NCI-H1105 (cell line): ENCODE measurements at places on chromosomes 12 and 14.
A peak's percentile ranks its signal among the peaks of the same experiment; 100 is the strongest.

DNA sequence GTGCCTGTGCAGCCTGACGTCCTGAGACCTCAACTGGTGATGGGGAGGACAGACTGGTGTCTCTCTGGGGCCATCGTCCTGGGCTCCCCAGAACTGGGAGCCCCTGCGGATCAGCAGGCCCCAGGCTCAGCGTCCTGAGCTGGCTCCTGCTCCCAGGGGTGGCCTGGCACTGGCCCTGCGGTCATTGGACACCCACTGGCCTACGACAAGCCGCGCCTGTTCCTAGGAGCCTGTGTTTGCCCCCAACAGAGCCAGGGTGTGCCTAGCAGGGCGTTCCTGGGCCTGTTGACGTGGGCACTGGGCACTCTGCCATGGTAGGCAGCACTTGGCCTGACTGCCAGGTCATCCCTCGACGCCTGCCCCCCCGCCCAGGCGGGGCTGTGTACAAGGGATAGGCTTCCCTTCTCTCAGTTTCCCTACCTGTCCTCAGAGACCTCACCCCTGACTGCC, 8.4 kb downstream of the ADSS1 start:
- DNase-seq = no peak

DNA sequence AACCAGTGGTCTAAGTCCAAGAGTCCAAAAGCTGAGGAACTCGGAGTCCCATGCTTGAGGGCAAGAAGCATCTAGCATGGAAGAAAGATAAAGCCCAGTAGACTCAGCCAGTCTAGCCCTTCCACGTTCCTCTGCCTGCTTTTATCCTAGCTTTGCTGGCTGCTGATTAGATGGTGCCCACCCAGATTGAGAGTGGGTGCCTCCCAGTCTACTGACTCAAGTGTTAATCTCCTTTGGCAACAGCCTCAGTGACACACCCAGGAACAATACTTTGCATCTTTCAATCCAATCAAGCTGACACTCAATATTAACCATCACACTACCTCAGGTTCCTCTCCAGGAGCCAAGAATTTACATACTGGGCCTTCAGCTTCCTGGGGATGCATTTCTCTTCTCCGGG, 476.1 kb downstream of the FUT8 start:
- no peak for DNase-seq

- no peak for DNase-seq
These were observed 35.9 kb downstream of the SLC8B1 start for GRCh38 chr12:113298861-113299545.

GRCh38 chr12:123389560-123390351, 5.8 kb downstream of the KMT5A start:
- DNase-seq = no peak

GRCh38 chr14:85558505-85558904, 28.6 kb downstream of the FLRT2 start:
- DNase-seq = no peak

GRCh38 chr12:69440016-69440415, 30.2 kb upstream of the FRS2 start:
- no peak for DNase-seq

GRCh38 chr12:27802511-27802910, 22.5 kb upstream of the MANSC4 start:
- no peak for DNase-seq

- DNase-seq = no peak
These were observed 7.3 kb upstream of the RIC8B start for GRCh38 chr12:106767206-106767605.

DNA sequence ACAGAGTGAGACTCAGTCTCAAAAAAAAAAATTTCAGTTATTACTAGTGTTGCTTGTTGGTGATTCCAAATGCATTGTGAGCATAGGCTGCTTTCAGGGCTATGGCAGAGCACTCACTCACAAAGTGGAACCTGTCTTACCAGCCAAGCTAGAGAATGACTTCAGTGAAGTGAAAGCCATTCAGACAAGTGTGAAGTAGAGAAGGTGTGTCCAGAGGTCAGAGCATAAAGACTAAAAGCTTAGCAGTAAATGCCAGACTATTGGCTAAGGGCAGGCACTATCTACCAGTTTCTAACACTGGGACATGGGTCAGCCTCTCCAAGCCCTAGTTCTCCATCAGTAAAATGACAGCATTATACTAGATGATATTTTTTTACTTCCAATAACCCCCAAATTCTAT, 12.7 kb downstream of the PPP1R36 start:
- no peak for DNase-seq

GRCh38 chr12:64506955-64507354, 55.0 kb downstream of the TBK1 start:
- no peak for DNase-seq

DNA sequence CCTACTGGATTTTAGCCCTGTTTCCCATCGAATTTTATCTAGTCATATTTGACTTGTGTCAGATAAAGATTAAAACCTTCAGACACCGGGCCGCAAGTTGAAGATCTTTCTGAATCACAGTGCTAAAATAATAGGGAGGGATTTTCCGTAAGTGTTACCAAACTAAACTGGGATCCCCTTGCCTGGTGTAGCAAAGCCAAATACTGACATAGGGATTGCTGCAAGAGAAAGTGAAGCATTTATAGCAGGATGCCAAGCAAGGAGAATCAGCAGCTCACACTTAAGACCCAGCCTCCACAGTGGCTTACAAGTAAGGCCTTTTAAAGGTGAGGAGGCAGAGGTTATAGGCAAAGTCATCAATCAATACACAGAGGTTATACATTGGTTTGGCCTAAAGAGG, 147.4 kb downstream of the AKAP6 start:
- DNase-seq = no peak

DNA sequence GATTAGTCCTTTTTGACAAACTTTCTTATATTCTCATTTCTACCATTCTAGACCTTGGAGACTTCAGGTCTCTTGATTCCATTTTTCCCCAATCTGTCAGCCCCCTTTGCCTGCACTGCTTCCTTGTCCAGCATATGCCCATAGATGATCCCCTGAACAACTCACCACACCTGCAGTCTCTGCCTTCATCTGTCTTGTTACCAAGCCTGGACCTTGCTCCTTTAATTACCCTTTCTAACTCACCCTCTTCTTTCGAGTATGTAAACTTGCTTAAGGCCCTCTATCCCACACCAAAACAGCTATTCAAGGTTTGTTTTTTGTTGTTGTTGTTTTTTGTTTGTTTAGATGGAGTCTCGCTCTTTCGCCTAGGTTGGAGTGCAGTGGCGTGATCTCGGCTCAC, 9.6 kb downstream of the COX14 start:
- no peak for DNase-seq

- DNase-seq = no peak
These were observed 550 bp downstream of the GNG2 start for GRCh38 chr14:51860825-51861499.

GRCh38 chr14:100142073-100143040, 17.1 kb downstream of the DEGS2 start:
- peak; percentile 21 for DNase-seq

DNA sequence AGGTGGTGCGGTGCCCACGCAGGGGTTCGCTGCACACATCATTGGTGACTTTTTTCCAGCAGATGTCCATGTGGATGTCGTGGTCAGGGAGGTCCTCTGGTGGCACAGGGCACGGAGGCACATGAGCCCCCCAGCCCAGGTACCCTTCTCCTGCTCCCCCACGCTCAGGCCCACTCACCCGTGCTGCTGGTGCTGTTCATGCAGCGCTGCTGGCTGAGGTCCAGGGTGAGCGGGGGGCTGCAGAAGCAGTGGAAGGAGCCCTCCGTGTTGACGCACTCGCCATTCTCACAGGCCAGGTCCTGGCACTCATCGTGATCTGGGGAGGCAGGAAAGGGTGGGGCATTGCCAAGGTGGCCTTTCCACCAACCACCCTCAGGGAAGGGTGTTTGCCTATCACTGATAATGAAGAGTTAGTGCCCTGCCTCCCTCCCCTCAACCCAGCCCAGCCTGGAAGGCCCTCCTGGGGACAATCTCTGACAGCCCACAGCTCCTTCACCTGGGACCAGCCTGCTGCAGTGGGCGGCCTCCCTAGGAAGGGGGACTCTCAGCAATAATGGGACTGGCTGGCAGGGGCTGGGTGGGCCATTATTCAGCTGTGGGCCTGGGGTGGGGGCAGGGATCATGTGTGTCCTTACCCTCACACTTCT, 9.8 kb downstream of the ISCA2 start:
- no peak for DNase-seq

DNA sequence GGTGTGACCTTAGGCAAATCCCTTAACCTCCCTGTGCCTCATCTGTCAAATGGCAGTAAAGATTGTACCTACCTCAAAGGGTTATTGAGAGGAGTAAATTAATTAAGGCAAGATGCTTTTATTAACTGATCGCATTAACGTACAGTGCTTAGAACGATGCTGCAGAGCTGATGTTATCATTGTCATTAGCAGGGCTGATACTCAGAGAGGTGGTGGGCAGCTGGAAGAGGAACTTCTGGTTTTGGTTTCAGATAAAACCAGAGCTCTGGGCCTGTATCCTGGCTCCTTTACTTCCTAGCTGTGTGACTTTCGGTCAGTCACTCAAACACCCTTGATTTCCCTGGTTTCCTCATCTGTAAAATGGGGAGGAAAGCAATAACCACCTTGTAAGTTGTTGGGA, 55.1 kb downstream of the CALM1 start:
- DNase-seq = no peak

GRCh38 chr12:11705010-11705409, 55.5 kb downstream of the ETV6 start:
- DNase-seq = no peak

DNA sequence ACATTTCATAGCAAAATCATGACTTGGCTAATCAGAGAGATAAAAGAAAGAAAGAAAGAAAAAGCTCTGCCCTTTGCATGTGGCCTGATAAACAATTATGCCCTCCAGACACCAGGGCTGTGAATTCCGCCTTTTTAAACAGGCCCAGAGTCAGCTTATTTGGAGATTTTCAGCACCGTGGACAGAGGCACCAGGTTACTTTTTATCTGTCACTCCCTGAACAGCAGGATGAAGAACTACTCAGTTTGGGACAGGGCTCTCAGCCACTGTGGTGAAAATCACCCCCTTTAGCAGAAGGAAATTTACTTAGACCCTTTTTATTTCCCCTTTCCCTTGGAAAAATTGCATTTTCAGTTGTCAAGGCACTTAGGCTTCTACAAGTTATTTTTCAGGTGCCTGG, 359.9 kb downstream of the NRXN3 start:
- DNase-seq = no peak

GRCh38 chr12:75130811-75131210, 78.8 kb downstream of the KCNC2 start:
- DNase-seq = peak; percentile 6

GRCh38 chr14:104521816-104522745, 57.5 kb upstream of the C14orf180 start:
- DNase-seq = no peak

- no peak for DNase-seq
These were observed 24.3 kb upstream of the EMP1 start for GRCh38 chr12:13171921-13172859.

DNA sequence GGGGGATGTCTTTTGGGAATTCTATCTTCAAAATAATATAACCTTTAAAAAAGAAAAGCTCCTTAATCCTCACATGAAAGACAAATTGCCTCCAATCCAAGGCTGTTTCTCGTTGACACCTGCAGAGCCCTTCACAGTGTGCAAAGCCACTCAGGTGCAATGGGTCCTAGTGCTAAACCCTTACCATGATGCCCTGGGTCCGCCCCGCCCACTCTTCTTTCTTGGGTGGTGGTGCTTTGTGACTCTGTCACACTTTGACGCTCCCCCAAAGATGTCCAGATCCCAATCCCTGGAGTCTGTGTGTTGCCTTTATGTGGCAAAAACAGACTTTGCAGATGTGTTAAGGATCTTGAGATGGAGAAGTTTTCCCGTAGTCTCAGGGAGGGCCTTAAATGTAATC, 29.7 kb downstream of the CLMN start:
- DNase-seq = no peak

DNA sequence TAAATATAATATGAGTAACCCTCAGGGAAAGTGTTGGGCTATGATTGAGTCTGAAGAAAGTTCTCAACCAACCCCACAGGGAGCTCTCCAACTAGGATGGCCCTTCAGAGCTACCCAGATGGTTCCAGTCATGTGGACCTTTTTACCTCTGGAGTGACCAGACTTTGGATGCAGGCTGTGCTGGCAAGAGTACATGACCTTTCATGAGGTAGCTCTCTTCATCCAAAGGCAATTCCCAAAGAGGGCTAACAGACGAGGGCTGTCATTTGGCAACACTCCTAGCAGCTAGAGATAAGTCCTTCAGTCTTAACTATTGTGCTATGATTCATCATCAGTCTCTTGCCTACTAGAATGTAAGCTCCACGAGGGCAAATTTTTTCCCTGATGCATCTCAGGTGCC, 75.4 kb downstream of the DUSP6 start:
- DNase-seq = no peak

GRCh38 chr12:71958056-71958455, 19.4 kb downstream of the TPH2 start:
- DNase-seq = no peak

DNA sequence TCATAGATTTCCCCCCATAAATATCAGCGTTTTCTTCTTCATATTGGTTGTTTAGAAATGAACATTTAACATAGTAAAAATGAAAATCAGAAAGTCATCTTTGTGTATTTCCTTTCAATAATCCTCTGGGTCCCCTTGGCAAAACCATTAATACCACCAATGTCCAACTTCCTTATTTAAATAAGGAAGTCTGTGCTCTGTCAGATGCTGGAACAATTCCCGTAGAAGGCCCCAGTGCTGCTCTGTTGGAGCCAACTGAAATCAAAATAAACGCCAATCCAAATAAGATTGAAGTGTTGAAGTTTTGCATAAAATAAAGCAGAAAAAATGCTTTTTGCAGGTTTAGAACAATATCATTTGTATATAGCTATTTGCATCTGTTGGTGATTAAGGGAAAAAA, 93.1 kb downstream of the PPM1H start:
- DNase-seq = no peak
